NCI-H446 treated with DMSO at 0.1 percent for 48 hours (cell line): ENCODE measurements at places on chromosomes 2 and 18.
A peak's percentile ranks its signal among the peaks of the same experiment; 100 is the strongest.

- DNase-seq, result no peak
Observed at GRCh38 chr2:236584521-236585384, 15.1 kb downstream of the ACKR3 start.

GRCh38 chr2:160157861-160158829 lies 41.9 kb downstream of the ITGB6 start:
- no peak for DNase-seq

- no peak for DNase-seq
Observed at GRCh38 chr2:220000080-220000479, 372.6 kb downstream of the SLC4A3 start.

GRCh38 chr18:51654488-51655326 lies 457.2 kb upstream of the MEX3C start:
- no peak for DNase-seq

DNA sequence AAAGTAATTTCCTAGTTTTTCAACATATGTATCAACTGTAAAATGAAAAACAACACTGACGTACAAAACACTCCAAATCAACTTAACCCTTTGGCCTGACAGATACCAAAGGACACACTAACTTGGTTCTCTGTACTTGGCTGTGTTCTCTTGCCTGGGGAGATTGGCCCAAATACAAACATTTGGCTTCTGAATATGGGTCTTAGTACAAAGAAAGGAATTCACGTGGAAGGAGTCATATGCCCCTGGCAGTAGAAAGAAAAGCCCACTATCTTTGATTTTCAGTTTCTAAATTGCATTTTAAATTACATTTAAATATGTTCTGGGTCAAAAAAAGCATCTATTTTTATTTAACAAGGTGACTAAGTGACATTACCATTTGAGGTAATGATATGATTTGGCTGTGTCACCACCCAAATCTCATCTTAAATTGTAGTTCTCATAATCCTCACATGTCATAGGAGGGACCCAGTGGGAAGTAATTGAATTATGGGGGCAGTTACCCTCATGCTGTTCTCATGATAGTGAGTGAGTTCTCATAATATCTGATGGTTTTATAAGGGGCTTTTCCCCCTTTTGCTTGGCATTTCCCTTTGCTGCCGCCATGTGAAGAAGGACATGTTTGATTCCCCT lies 153.6 kb upstream of the CCDC195 start:
- DNase-seq, result peak; percentile 22

- no peak for DNase-seq
Observed at GRCh38 chr18:26657631-26658581, 109.6 kb upstream of the KCTD1 start.

GRCh38 chr2:144468823-144469595 lies 50.9 kb downstream of the ZEB2 start:
- DNase-seq, result no peak
